Stimulated activated CD4-positive, alpha-beta T cell treated with anti-CD3 and anti-CD28 coated beads, Interleukin-1b, Interleukin-23, amount 100 ng/mL, for 48 hours (primary cell): ENCODE measurements at places on chromosomes 6 and 20.

DNA sequence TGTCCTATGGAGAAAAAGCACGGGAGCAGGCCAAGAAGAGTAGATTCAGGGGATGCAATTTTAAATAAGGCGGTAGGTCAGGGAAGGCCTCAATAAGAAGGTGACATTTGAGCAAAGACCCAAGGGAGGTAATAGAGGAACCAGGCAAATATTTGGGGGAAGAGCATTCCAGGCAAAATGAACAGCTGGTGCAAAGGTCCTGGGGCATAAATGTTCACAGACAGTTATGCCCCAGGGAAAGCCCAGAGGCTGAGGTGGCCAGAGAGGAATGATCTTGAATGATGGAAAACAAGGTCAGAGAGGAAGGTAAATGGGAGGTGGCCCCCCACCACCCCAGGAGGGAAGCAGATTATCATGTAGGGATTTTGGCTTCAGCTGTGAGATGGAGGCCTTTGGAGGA lies 47.4 kb upstream of the SIRPA start:
- DNase-seq, result no peak

DNA sequence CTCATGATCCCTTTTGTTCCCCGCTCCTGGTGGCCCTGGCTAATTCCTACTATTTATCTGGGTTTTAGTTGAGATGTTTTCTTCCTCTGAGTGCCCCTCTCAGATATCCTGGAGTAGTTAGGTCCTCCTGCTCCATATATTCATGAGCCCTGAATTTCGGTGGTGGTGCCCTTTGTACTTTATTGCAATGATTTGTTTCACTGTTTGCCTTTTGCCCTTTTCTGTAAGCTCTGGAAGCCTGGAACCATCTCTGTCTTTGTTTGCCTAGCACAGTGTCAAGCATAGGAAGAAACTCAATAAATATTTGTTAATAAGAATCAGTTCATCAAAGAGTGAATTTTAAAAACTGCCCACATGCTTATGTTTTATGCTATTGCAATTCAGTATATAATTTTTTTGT lies 144.9 kb downstream of the DNAH8 start:
- DNase-seq, result no peak

DNA sequence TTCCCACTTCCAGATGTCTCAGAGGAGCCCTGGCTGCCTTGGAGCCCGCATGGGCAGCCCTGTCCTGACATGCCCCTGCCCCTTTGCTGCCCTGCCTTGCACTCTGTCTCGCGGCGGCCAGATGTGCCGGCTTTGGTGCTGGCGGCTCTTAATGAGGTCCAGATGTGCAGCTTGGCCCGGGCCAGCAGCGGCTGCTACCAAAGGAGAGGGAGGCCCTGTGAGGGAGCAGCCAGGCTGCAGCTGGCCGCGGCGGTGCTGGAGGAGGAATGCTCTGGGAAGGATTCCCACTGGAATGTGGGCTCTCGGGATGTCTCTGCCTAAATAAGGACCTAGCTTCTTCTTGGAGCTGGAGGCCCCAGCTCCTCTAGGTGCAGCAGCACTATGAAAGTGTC lies 72.4 kb downstream of the FGD2 start:
- DNase-seq, result no peak

GRCh38 chr6:40947876-40948526 lies 91.0 kb downstream of the UNC5CL start:
- no peak for DNase-seq

- DNase-seq, result no peak
Measured at GRCh38 chr6:81768150-81768942, 15.9 kb upstream of the TENT5A start.

GRCh38 chr6:111686249-111686931 lies 80.7 kb upstream of the TRAF3IP2 start:
- no peak for DNase-seq

DNA sequence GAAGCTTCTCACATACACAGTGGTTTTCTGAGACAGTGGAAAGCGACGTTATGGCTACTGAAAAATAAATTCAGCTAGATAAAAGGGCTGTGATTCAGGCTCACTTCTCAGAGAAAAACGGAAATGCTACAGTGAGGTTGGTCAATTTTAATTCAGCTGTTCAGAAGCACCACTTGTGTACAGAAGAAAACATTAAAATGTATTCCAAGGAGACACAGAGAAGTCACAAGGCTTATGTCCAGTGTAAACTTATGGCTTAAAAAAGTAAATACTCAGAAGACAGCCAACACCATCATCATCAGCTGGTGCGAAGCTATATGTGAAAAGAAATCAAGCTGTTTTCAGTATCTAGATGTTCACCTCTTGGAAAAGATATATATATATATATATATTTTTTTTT lies 68.6 kb downstream of the ABHD12 start:
- DNase-seq, result no peak

GRCh38 chr20:34254979-34255378 lies 13.8 kb downstream of the ASIP start:
- DNase-seq, result no peak

GRCh38 chr6:35562060-35562459 lies 49.4 kb upstream of the TULP1 start:
- DNase-seq, result no peak

DNA sequence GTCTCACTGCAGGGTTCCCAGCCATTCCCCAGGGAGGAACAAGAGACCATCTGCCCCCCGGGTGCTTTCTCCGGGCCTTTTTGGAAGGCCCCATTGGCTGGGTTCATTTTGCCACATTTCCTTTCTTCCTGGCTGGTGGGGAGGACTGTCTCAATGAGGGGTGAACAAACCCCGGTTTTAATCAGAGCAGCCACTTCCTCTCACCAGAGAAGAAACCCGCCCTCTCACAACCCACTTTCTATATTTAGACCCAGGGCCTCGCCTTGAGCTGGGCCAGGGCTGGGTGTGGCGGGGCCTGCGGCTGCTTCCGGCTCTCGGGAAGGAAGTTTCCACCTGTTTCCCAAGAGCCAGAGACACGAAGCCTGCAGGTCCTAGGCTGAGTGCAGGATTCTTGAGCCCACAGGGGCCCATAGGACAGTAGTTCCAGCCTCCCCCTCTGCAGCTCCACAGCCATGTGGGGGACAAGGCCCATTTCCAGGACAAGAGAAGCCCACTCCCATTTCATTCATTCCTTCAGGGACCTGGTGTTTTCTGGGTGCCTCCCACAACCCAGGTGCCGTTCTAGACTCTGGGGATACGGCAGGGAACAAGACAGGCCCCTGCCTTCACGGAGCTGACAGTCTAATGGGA lies 41.8 kb downstream of the RBM38 start:
- peak; percentile 65 for DNase-seq

DNA sequence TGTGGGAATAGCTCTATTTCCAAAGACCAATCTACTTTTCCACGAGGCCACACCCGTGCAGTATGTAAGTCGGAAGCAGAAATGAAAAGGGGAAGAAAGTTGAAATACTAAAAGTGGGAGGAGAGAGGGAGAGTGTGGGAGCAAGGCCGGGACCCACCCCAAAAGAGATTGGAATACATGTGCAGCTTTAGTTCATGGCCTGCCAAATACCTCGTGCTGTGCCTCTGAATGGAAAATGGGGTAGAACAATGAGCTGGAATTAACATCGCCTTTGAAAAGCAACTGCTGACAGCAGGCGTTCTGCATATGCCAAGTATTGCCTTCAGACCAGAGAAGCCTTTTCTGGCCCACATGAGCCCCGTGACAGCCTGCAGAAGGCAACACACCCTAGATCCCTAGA lies 155.6 kb downstream of the CD83 start:
- no peak for DNase-seq

GRCh38 chr6:10410207-10411050 lies 4.4 kb downstream of the TFAP2A start:
- DNase-seq, result no peak

DNA sequence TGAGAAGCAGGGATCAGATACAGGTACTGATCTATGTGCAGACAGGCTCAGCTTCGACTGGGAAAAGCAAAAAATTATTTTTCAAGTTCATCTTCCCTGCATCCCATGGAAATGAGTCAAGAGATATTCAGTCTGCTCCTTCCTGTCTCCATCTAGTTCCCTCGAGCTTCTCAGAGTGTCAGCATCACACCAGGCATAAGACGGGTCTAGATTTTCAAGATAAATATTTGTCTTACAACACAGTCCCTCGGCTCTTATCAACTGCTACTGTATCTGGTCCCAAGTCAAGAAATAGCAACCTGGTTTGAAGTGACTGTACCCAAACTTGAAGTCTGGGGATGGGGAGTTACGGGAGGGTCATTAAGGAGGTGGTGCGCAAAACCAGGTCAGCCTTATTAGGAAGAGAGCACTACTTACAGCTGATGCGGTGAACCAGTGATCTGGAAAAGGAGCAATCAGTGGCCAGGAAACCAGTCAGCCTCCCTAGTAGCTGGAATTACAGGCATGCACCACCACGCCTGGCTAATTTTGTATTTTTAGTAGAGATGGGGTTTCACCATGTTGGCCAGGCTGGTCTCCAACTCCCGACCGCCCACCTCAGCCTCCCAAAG lies 29.7 kb downstream of the ZMYND8 start:
- no peak for DNase-seq

DNA sequence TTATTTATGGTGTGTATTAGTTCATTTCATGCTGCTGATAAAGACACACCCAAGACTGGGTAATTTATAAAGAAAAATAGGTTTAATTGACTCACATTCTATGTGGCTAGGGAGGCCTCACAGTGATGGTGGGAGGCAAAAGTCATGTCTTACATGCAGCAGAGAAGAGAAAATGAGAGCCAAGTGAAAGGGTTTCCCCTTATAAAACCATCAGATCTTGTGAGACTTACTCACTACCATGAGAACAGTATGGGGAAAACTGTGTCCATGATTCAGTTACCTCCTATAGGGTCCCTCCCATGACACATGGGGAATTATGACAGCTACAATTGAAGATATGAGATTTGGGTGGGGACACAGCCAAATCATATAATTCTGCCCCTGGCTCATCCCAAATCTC lies 150.0 kb upstream of the AHI1 start:
- peak; percentile 42 for DNase-seq

DNA sequence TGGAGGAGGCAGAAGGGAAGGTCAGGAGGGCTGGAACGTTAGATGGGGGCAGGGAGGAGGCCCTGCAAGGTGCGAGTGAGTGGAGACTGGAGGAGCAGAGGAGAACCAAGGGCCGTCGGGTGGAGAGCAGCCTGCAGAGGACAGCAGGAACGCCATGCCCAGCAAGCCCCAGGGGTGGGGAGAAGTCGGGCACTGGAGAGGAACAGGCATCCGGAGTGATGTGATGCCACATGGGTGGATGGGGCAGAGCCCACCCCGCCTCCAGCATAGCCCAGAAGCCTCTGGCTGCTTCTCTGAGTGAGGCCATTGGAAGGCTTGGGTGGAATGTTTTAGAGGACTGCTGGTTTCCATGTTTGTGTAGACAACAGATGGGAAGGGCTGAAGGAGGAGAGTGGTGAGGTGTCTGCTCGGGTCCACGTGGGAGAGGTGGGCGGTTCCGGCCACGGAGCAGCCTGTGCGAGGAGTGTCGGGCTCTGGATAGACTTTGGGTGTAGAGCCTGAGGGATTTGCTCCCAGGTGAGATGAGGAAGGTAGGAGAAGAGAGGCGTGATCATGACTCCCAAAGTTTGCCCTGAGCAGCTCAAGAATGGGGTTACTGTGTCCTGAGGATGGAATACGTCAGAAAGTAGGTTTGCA lies 221.4 kb downstream of the SMOC2 start:
- no peak for DNase-seq
